ENCODE measurements at places on chromosomes 12 and 14. TPM values are rescaled to one million over a fixed set of nuclear protein-coding genes. Genes with fewer than 3 reads are reported as not detected.

HOXC12 gene
- total RNA-seq = not detected

EID3 gene
- total RNA-seq = 7.8 TPM

FGF23 gene
- not detected for total RNA-seq

KRT72 gene
- not detected for total RNA-seq

SLC38A6 gene
- 27.3 TPM for total RNA-seq

TUBA1B gene
- total RNA-seq = 677 TPM

LRCOL1 gene
- total RNA-seq = 0.49 TPM

NELL2 gene
- total RNA-seq = 3.9 TPM

GRCh38 chr12:78376257-78376656 lies 488.3 kb upstream of the SYT1 start:
- no peaks in the 10 kb centered on the region for H3K36me3 ChIP-seq
- H3K4me1 ChIP-seq = no peaks in the 10 kb centered on the region
- no peak overlapping the region for H3K4me3 ChIP-seq

DNA sequence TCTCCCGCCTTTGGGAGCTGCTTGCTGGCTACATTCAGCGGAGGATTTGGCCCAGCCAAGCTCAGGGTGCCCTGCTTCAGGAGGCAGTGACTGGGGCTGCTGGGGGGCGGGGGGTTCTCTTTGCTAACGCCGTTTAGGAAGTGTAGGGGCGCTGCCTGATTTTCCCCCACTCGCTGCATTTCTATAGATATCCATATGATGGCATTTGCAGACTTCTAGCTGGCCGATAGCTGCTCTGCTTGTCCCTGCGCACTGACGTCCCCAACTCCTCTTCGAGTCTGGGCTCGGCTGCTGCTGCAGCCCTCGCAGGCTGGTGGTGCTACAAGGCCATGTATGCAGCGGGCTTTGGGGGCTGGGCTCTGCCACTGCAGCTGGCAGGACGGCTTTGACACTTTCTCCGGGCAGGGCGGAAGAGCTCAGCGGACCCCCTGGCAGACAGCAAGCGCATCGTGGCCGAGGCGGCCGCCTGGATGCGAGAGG lies 3.1 kb downstream of the LRFN5 start:
- no peaks in the 10 kb centered on the region for H3K36me3 ChIP-seq
- no peaks in the 10 kb centered on the region for H3K4me1 ChIP-seq
- DNase-seq = peak; percentile 74
- H3K27ac ChIP-seq = peak overlapping the region; percentile 80
- H3K27me3 ChIP-seq = peaks cover 47% of the 10 kb centered on the region

- H3K4me1 ChIP-seq = peaks cover 1% of the 10 kb centered on the region
- peaks cover 23% of the 10 kb centered on the region for H3K36me3 ChIP-seq
- DNase-seq = peak; percentile 47
- H3K27ac ChIP-seq = no peak overlapping the region
- H3K4me3 ChIP-seq = no peak overlapping the region
These were observed 8.0 kb downstream of the RAN start for GRCh38 chr12:130879781-130880389.

GRCh38 chr12:105740369-105740768 lies 398.4 kb downstream of the NUAK1 start:
- no peaks in the 10 kb centered on the region for H3K27me3 ChIP-seq
- H3K4me3 ChIP-seq = no peak overlapping the region
- H3K4me1 ChIP-seq = peaks cover 10% of the 10 kb centered on the region
- DNase-seq = no peak
- H3K27ac ChIP-seq = no peak overlapping the region

GRCh38 chr12:100927826-100928225 lies 133.2 kb downstream of the ANO4 start:
- no peak for DNase-seq
- no peak overlapping the region for H3K27ac ChIP-seq
- H3K4me3 ChIP-seq = no peak overlapping the region
- H3K4me1 ChIP-seq = no peaks in the 10 kb centered on the region
- no peaks in the 10 kb centered on the region for H3K27me3 ChIP-seq

All from sigmoid colon (tissue), 7 donors.